ENCODE measurements at places on chromosomes 12 and 14.

DNA sequence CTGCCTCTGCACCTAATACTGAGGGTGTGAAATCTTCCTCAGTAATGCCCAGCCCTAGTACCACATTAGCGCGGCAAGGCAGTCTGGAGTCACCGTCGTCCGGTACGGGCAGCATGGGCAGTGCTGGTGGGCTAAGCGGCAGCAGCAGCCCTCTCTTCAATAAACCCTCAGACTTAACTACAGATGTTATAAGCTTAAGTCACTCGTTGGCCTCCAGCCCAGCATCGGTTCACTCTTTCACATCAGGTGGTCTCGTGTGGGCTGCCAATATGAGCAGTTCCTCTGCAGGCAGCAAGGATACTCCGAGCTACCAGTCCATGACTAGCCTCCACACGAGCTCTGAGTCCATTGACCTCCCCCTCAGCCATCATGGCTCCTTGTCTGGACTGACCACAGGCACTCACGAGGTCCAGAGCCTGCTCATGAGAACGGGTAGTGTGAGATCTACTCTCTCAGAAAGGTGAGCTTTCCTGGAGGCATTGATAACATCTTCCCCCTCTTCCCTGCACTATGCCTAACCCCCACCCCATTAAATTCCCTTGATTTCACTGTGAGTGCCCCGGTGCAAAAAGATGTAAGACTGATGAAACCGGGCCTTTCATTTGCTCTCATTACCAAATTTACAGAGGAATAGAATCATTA lies 291.4 kb downstream of the NAV3 start:
- no peak for DNase-seq

DNA sequence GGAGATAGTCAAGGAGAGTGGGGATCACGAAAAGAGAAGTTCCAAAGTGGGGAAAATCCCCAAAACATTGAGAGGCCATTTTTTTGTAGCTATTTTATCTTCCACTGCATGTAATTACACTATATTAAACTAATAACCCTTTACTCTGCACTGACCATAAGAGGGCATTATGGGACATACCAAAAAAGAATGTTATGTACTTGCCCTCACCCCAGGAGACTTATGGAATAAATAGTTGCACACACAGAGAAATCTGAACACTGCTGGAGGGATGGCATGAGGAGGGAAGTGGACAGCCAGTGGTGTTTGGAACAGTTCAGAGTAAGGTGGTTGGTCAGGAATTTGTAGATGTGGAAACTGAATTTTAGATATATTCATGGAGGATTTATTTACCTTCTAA lies 422.9 kb downstream of the SNAPC1 start:
- DNase-seq = no peak

DNA sequence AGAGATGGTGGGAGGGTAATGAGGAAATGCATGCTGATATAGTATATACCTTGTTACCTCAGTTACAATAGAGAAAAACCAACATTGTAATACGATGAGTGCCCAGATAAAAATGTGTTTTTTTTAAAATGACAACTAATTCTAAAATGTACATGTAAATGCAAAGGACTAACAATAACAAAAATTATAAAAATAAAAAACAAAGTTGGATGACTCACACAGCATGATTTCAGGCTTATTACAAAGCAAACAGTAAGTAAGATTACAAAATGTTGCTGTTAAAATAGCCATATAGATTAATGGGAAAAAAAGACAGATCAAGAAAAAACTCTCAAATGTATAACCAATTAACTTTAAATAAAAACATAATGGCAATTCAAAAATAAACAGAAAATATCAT lies 1099.4 kb downstream of the FSCB start:
- no peak for DNase-seq

DNA sequence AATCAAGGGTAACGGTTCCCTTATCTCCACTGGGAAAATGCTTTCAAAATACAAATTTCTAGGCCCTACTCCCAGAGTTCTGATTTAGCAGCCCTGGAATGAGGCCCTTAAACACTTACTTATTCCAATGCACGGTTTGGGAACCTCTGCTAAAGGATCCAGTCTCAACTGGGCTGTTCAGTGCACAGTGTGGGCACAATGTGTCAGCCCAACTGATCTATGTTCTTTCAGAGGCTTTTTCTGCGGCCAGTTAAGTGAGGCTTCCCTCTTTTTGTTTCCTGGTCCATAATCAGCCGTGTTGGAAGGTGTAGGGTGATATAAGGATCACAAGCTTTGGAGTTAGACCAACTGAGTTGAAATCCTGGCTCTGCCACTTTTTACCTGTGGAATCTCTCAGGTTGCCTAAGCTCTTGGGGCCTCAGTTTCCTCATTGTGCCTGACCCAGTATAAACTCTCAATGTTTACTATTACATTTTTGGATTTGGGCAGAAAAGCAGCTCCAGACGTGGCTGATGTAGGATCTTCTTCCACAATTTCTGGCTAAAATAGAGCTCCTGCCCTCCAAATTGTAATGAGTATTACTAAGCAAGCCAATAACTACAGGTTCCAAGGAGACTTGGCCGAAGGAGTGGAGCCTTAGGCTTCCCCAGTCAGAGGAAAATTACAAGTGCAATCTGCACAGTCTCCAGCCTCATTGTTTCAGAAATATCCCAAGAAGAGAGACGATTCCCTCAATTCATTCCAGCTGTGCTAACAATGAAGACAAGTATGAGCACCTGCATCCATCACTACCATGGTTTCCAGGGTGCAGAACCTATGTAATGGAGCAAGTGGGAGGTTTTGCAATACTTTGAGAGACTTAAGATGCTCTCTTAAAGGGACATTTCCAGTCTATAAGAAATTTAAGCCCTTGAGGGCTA lies 2.3 kb upstream of the ANGEL1 start:
- no peak for DNase-seq

GRCh38 chr12:104467346-104467837 lies 10.6 kb downstream of the CHST11 start:
- DNase-seq = no peak

DNA sequence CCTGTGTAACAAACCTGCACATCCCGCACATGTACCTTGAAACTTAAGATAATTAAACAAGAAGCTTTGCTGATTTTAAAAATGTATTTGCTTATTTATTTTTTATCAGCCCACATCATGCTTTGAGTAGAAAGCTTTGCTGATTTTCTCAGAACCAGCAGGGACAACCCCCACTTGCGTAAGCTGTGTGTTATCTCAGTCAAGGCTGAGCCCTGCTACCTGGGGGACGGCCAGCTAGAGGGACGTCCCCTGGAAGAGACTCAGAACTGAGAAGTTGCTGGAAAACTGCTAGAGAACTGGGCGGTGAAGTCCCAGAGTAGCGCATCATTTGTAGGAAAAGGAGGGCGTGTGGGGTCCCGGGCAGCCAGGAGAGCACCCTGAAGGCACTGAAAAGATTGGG lies 4.1 kb upstream of the PLEK2 start:
- DNase-seq = no peak

DNA sequence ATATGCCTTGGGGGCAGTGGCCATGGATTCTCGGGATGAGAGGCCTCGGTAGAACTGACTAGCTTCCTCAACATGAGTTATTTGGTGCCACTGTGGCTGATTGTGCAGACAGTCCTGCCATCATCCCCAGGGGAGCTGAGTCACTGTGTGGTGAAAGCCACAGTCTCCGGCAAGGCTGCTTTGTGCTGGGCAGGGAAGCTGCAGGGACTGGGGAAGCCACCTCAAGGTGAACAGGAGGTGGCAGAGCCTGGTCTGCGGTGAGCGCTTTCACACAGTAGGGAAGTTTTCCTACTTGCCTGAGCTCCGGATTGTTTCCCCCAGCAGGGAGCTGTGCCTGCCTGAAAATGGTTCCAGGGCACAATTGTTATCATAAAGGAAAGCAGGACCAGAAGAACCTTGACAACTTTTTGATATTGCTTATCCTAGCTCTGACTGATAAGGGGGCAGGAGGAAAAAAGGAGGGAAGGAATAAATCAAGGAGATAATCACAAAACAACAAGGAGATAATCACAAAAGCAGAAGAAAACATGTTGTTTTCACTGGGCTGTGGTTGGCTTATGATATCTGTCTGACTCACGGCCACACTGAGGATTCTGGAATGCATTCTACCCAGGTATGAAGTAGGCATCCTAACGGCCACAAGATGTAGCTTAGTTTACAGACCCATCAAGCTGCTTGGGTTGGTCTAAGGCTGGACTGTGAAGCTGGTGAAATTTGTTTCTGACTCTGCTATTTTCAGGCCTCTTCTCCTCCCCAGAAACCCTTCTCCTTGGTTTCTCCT lies 32.2 kb upstream of the GNG2 start:
- peak; percentile 81 for DNase-seq

DNA sequence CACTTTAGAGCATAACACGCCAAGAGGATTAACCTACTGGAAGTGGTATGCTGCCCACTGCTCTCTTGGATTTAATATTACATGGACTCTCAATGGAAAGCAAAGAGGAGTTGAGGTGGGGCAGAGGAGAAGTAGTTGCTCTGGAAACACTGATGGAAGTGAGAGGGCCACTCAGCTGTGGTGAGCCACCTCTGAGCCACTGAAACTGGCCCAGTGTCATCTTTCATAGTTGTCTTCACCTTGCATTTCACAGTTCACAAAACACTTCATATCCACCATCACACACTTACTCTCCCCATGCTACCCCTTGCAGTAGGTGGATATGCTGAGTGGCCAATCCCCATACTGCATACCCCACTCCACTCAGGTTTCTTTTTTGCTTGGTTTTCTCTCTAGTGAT lies 12.2 kb upstream of the PCED1B start:
- DNase-seq = peak; percentile 54

DNA sequence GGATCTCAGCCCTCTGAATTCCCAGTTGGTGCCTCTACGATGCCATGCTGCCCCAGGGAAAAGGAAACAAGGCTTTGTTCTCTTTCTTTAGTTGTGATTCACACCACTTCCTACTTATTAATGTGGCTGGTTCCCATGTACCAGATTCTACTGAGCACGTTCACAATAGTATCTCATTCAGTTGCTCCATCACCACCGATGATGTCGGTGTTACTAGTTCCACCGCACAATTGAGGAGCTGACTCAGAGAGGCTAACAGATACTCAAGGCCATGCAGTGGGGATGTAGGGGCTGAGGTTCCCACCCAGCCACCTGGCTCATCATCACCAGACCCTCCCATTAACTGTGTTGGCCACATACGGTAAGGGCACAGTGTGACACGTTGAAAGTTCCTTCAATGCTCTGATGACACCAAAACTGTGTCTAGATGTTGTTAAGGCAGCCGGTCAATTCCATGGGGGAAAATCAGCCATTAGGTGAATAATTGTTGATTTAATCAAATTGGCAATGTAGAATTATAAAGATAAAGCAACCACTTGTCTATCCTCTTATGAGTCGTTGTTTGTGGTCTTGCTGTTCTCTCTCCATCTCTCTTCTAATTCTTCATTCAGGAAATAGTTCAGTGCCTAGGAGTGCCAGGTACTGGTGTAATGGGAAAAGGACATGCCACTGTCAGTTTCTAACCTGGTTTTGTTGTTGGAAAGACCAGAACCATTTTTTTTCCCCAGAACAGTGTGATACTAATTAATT lies 244.2 kb upstream of the CRY1 start:
- peak; percentile 49 for DNase-seq

- no peak for DNase-seq
These were observed 214.2 kb downstream of the SUDS3 start for GRCh38 chr12:118590406-118591150.

GRCh38 chr14:80570930-80571298 lies 359.6 kb upstream of the DIO2 start:
- DNase-seq = no peak

GRCh38 chr14:76205708-76206107 lies 54.0 kb downstream of the GPATCH2L start:
- DNase-seq = no peak

GRCh38 chr12:46917821-46918220 lies 92.0 kb upstream of the SLC38A4 start:
- no peak for DNase-seq

DNA sequence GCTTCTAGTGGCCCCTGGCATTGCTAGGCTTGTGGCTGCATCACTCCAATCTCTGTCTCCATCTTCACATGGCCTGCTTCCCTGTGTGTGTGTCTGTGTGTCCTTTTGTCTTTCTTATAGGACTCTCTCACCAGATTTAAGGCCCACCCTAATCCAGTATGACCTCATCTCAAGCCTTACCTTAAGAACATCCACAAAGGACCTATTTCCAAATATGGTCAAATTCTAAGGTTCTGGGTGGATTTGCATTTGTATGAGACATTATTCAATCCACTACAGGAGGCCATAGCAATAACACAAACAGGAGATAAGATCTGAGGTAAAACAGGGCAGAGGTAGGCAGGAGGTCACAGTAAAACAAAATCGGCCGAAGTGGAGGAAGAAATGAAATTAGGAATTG lies 375.9 kb downstream of the BTG1 start:
- no peak for DNase-seq

DNA sequence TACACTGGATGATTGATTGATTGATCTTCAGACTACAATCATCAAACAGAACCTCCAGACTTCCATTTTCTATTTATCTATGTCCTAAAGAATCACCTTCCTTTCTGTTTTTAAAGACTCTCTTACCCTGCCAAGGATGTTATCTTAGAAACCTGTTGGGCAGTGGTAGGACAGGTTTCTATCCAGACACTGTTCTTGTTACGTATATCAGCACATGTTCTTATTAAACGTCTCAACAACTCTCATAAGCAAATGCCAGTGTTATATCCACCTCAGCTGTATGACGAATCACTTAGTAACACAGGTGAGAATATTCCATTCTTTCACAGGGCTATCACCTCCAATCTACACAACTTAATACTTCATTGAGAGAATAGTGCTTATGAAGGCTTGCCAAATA lies 40.2 kb upstream of the RPL10L start:
- no peak for DNase-seq

GRCh38 chr12:127238107-127238506 lies 1028.9 kb upstream of the TMEM132C start:
- no peak for DNase-seq

- DNase-seq = no peak
These were observed 380.2 kb downstream of the NAV3 start for GRCh38 chr12:78210894-78211302.

DNA sequence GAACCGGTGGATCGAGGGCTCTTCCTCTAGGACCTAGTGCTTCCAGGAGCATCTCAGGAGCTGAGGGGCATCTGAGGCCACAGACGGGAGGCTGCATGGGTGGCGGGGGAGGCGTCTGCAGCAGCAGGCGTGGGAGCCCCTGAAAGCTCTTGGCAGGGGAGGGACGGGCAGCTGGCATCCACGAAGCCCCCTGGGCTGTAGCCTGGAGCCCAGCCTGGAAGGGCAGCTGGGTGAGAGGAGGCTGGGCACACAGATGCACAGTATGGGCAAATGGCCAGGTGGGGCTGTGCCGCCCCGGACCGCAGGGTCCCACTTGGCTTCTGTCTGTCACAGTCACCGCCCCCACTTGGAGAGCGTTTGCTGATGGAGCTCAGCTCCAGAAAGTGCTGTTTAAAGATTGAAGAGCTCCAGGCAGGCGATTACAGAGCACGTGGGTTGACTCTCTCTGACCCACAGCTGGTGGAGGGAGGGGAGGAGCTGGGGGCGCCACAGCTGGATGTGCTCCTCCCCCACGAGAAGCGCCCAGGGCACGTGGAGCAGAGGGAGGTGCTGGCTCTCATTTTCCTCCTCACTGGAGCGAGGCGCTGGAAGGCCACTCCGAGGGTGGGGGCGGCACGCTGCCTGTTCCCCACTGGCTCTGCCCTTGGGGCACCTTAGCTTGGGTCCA lies 155.0 kb upstream of the C14orf180 start:
- DNase-seq = no peak

- no peak for DNase-seq
These were observed 83.2 kb downstream of the PAH start for GRCh38 chr12:102833687-102834441.

GRCh38 chr12:28800129-28800528 lies 348.9 kb upstream of the FAR2 start:
- DNase-seq = no peak

GRCh38 chr14:101738703-101739320 lies 22.7 kb upstream of the PPP2R5C start:
- DNase-seq = no peak

All from stimulated activated CD8-positive, alpha-beta memory T cell treated with anti-CD3 and anti-CD28 coated beads, Interleukin-4, amount 100 ng/mL, for 48 hours (primary cell).